ENCODE measurements at places on chromosomes 12 and 14.
A peak's percentile ranks its signal among the peaks of the same experiment; 100 is the strongest.

GRCh38 chr12:20370014-20370386, 1.7 kb downstream of the PDE3A start:
- no peak for DNase-seq

DNA sequence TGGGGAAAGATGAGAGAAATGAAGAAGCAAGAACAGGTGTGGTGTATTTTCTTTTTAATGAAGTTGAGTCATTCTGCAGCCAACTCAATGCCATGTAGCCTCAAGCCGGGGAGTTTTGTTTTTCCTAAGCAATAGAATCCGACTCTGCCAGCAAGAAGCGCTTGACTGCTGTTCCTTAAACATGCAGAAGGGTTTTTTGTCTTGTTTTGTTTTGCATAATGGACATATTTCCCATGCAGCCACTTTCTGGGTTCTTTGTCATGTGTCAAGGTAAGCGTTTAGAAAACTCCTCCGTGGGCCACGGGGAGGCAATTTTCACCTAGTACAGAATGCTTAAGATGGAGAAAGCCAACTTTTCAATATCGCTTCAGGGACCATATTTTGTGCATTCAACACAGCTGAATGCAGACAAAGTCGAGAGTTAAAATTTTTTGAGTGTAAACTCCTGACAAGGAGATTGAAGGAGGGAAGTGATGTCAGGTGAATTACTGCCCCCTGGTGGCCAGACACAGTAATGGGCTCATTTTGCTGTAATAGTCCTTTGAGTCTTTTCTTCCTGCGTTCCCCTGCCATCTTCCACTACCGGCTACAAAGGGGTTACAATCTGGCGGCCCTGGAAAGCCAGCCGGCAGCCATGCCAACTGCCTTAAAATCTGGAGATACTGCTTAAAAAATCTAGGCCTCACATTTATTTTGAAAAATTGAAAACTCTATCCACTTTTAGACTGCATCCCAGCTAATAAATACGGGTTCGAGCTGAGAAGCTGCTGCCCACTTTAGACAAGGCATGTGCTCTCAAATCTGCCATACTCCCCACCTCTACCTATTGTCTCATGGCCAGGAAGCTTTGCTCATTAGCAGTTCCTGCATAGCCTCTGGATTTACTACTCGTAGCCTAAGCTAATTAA, 3.2 kb upstream of the FICD start:
- peak; percentile 76 for DNase-seq

- DNase-seq = no peak
Observed at GRCh38 chr14:49673586-49673985, 14.4 kb downstream of the POLE2 start.

- DNase-seq = no peak
Observed at GRCh38 chr12:27807063-27807703, 27.1 kb upstream of the MANSC4 start.

DNA sequence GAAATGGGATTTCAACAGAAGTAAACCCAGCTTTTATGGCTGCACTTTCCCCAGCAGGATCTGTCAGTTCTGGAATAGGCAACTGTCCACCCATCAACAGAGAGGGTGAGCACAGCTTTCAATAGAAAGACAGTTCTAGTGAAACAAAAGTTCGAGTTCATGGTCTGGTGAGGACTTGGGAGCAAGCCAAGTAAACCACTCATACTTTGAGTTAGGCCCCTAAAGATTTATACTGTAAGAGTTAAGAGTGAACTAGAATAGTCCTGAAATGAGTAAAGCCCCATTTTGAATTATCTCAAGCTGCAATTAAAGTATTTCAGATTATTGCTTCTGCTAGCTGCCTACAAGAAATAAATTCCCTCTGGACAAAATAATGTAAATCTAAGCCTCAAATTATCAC, 82.6 kb downstream of the METTL25 start:
- no peak for DNase-seq

DNA sequence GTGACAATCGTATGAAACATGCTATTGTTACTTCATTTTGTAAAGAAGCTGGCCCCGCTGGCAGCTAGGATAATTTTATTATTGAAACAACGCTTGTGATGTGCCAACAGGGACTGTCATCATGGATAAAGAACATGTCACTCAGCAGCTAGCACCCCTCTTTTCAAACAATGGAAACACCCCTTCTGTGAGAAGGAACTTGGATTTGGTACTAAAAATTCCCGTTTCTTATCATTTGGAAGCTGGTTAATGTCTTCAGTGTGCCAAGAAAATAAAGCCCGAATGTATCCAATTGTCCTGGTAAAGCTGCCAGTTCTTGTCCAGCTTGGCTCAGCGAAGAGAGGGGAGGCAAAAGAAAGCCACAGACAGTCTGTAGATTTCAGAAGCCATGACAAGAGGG, 186.6 kb downstream of the PHLDA1 start:
- no peak for DNase-seq

- DNase-seq = no peak
Observed at GRCh38 chr12:112894128-112894527, 12.6 kb upstream of the OAS1 start.

- peak; percentile 32 for DNase-seq
Observed at GRCh38 chr12:89927226-89927698, 218.6 kb upstream of the ATP2B1 start.

GRCh38 chr12:52336641-52337040, 15.4 kb upstream of the KRT83 start:
- no peak for DNase-seq

GRCh38 chr14:59481871-59482540, 2.2 kb downstream of the L3HYPDH start:
- no peak for DNase-seq

GRCh38 chr12:88627501-88627900, 47.2 kb upstream of the KITLG start:
- no peak for DNase-seq

DNA sequence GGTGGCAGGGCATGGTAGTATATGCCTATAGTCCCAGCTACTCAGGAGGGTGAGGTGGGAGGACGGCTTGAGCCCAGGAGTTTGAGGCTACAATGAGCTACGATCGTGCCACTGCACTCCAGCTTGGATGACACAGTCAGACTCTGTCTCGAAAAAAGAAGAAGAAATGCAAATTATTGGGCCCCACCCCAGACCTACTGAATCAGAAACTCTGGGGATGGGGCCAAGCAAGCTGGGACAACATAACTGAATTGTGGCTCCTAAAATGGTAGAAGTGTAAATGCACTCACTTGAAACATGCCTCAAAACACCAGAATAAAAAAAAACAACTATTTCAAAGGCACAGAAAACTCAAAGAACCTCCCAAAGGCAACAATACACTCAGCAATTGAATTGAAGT, 37.0 kb downstream of the CIT start:
- no peak for DNase-seq

DNA sequence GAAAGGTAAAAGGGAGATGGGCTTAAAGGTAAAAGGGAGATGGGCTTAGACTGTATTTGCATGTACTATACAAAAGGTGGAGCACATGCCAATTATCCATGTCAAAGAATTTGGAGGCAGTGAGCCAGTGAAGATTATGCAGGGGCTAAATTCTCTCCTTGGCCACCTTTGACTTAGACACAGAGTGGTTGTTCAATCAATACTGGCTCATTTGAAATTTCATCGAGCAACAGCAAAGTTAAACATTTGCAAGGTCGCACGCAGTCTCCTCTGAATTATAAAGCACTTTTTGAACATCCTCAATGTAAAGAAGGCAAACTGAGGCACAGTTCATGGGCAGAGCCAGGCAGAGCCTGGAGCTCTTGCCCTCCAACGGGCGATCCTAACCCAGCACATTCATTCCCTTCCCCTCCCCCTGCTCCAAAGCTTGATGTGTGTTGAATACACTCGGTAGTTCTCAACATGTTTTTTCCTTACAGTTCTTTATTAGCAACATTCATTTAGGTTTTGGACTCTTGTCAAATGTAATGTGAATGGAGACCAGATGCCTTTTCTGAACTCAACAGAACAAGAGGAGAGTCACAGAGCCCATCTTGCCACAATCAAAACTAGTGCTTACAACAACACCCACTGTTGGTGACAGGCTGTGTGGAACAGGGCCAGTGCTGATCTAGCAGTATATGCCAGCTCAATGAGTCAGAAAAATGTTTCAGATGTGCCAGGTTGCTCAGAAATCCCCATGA, 169.7 kb upstream of the G2E3 start:
- DNase-seq = no peak

DNA sequence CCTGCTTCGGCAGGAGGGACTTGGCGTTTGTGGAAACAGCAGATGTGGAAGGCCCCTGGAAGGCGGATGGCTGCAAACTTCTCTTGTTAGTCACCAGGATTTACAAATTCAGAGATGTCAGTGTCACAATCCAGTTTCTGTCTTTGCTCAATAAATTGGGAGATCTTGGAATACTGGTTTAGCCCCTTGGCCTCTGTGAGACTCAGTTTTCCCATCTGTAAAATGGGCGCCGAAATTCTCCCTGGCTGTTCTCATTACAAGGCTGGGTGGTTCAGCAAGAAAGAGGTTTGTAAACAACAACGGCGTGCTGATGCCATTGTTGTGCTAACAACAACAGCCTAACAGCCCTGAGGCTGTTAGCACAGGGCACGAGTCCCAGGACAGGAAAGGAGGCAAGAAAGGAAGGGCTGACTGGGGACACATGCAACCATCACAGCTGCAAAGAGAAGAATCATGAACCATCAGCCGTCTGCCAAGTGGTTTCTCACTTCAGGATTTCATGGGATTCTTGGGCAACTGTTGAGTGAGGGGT, 127.5 kb downstream of the AACS start:
- no peak for DNase-seq

DNA sequence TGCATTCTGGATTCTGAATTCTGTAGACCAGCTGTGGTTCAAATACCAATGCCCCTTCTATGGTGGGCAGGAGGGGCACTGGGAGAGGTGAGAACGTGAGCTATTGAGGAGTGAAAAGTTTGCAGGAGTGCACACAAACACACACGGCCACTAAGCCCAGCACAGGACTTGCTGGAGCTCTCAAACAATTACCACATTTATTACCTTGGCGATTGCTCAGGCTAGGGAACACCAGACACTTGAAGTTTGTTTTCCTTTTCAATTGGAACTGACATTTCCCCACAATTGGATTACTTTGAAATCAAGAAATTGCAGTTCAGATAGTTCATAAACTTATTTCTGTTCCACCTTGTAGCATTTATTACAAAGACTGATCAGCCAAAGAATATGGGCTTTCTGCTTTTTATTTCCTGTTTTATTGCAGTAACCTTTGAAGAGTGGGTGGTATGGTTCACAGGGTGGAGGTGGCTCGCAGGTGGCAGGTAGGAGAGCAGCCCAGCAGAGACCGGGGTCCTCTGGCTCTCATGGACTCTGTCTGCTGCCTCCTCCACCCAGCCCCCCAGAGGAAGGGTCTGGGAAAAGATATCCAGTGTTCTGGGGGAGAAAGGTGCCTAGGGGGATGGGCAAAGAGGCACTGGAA, 429.8 kb upstream of the CCDC196 start:
- DNase-seq = no peak

DNA sequence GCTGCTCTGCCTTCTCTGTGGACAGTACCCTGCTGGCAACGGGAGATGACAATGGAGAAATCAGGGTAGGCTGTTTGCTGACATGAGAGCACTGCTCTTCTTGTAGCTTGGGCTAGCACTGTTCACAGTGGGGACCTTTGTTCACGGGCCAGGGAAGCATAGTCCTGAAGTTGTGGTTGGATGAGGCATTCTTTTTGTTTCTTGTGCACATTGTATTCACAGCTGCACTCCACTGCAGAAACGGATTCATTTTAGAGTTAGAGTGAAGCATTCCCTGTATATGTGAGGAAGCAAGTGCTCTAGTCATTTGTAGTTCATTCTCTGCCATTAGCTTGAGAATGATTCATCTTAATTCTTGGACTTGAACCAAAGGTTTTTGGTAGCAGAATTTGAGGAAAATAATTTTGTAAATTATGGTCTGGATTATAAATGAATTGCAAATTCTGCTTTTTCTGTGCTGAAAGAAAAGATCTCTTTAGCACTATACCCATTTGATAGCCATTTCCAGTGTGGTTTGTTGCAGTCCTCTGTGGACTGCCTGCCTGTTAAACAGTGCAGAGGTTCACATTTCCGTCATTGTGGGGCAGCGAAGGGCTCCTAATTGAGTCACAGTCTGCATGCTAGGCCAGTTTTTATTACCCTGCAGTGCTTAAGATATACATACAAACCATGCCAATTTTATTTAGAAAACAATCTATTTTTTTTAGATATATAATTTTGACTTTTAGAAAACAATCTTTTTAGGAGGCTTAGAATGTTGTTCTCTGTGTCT, 80.6 kb downstream of the APAF1 start:
- DNase-seq = peak; percentile 75

DNA sequence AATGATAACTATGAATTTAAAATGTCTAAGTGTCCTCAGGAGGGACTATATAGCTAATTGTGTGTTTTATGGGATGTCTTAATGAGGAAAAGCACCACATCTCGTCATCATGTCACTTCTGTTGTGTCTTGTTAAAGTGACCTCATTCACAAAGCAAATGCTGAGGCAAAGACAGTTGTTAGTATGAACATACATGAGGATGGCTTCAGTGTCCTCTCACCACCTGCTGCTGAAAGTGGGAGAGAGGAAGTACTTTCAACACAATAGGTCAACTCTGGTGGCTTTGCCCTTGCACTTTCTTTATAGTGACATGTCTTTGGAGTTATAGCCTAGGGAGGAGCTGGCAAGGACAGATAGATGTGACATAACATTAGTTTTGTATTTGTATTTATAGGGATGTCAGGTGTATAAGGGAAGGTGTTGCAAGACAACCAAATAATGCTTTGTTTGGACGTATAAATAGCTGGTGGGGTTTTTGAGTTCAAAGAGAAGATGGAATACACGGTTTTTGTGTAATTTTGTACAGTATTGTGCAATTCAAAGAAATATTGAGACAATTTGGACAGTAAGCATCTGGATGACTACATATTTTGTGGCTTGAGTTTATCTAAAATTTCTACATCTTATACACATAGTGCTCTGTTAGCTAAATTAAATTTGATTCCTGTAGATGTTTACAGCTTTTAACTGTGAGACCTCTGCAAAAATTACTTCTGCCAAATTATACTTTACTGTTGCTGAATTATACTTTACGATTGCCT, 131.7 kb upstream of the ATP2B1 start:
- DNase-seq = no peak

GRCh38 chr12:89083491-89083890, 268.8 kb downstream of the DUSP6 start:
- no peak for DNase-seq

GRCh38 chr12:47988073-47989022, 15.9 kb downstream of the COL2A1 start:
- no peak for DNase-seq

DNA sequence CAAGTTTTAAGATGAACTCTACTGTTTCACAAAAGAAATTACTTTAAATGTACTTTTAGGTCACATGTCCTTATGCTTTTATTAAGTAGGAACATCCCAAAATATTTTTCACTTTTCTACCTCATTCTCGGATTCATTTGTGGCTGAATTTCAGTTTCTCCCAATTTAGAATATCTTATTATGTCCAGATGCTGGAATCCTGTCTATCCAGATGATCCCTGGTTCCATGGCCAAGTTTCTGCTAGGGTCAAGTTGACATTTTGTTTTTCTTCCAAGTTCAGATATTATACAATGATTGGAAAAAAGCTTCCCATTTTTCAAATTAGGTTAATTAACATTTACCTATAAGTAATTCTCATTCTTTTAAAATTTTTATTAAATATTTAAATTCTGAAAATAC, 181.8 kb upstream of the SLC16A7 start:
- DNase-seq = no peak
